ENCODE measurements at places on chromosomes 7 and 10.

- no peak for DNase-seq
Measured at GRCh38 chr10:102452672-102453340, 1.5 kb upstream of the C10orf95 start.

DNA sequence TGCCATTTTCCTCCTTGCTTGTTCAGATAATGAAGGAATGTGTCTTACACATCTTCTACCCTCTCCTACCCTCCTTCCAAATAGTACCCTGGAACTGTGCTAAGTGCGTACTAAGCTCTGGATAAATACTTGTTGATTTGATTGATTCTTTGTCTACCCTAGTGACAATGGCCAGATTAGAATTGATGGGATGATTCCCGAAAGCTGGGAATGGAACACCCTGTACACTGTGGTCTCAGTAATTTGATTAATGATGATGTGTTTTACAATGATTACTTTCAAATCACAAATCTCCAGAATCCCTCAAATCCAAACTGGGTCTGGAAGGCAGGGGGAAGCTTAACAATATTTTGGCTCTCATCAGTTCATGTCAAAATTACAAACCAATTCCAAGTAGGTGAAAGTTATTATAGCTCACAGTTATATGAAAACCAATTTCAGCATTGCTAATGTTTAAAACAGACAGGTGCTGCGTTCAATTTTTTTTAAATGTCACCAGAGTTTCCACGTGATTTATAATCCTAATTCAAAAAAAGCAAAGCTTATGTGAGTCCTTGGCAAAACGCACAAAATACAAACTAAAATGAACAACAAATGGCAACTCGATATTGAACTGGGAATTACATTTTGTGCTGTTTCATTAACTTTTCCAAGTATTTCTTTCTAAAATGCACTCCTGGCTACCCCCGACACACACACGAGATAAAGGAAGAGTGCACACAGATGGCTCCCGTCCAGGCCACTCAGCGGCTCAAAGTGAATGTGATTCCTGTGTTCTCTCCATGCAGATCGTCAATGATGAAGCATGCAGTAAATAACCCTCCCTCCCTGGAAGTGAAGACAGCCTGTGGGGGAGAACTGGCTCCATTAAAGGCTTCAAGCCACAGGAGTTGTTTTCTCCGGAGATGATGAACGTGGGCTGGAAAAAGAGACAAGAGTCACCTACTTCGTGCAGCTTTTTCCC is 21.7 kb upstream of the ADRB1 start:
- no peak for DNase-seq

DNA sequence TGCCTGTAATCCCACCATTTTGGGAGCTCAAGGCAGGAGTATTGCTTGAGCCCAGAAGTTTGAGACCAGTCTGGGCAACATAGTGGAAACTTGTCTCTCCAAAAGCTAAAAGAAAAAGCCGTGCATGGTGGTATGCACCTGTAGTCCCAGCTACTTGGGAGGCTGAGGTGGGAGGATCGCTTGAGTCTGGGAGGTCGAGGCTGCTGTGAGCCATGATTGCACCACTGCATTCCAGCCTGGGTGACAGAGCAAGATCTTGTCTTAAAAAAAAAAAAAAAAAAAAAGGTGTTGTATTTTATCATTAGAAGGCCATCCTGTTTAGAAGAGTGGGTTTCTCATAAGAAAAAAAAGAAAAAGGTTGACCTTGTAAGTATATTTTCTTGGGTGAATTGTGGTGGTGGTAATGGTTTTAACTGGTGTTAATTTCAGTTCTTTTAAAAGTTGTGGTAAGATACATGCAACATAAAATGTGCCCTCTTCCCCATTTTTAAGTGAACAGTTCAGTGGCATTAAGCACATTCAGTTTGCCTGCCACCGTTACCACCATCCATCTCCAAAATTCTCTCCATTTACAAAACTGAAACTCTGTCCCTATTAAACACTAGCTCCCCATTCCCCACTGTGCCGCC is 34.7 kb downstream of the GRIFIN start:
- no peak for DNase-seq

- no peak for DNase-seq
Measured at GRCh38 chr7:2182461-2182860, 50.3 kb downstream of the MAD1L1 start.

DNA sequence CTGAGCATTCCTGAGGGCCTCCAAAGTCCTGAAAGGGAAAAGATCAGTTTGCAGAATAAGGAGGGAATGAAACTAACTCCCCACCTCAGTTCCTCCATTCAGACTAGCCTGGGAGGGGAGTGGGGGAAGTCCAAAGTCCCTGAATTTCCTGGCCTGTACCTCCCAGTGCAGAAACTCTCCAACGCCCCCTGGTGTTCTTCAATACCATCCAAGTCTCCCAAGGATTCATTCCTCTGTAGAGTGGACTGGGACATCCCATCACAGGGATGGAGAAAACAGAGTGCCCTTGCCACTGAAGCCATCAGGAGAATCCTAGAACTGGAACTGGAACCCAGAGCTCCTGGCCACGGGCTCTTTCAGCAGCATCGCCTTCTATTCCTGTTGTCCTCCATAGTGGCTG is 1.6 kb upstream of the COL13A1 start:
- no peak for DNase-seq

- DNase-seq, result no peak
Measured at GRCh38 chr7:31258391-31258790, 82.1 kb downstream of the NEUROD6 start.

DNA sequence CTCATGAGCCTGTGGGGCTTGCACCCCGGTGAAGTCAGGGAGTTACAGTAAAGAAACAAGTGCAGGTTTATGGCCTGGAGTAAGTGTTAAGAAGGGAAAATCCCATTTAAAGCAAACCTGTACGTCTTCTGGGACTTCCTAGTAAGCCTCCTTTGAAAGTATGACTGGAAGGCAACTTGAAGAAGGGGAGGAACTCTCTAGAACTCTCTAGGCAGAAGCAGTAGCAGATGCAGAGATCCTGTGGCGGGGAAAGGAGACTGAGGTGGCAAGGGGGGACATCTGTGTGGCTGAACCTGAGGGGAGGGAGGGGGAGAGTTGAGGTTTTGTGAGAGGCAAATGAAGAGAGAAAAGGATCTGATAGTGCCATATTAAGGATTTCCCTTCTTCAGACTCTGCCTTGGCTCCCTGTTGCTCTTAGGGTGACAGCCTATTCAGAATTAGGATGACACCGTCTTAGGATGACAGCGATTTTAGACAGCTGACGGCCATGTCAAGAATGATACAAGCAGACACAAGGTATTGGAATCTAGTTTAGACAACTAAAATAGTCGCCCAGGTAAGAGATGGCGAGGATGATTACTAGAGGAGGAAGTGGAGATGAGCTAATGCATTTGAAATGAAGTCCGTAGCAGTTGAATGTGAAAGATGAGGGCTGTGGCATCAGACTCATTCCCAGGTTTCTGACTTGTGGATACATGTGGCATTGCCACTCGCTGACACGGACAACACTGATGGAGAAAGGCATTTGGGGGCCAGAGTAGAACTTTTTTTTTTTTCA is 29.0 kb downstream of the CUL1 start:
- DNase-seq, result no peak

GRCh38 chr10:64313967-64314366 is 792.8 kb downstream of the REEP3 start:
- no peak for DNase-seq

DNA sequence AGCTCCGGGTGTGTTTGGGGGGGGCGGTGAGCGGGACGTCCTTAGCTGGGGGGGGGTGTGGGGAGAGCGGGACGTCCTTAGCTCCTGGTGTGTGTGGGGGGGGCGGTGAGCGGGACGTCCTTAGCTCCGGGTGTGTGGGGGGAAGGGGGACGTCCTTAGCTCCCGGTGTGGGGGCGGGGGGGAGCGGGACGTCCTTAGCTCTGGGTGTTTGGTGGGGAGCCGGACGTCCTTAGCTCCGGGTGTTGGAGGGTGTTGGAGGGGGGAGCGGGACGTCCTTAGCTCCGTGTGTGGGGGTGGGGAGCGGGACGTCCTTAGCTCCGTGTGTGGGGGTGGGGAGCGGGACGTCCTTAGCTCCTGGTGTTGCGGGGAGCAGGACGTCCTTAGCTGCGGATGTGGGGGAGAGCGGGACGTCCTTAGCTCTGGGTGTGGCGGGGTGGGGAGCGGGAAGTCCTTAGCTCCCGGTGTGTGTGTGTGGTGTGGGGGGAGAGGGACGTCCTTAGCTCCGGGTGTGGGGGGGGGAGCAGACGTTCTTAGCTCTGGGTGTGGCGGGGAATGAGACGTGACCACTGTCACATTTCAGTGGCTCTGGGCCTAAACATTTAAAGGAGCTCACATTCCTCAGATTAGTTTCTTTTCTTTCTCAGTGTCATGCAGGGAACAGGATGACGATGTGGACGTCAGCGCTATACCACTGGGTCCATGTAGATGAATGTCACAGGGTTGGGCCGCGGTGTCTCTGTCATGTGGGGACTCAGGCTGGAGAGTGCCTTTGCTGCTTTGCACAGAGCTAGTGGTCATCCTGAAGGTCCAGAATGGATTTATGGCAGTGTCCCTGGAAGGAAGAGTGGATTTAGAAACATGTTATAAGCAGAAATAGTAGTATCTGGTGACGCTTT is 7.5 kb downstream of the DYNC2I1 start:
- no peak for DNase-seq

DNA sequence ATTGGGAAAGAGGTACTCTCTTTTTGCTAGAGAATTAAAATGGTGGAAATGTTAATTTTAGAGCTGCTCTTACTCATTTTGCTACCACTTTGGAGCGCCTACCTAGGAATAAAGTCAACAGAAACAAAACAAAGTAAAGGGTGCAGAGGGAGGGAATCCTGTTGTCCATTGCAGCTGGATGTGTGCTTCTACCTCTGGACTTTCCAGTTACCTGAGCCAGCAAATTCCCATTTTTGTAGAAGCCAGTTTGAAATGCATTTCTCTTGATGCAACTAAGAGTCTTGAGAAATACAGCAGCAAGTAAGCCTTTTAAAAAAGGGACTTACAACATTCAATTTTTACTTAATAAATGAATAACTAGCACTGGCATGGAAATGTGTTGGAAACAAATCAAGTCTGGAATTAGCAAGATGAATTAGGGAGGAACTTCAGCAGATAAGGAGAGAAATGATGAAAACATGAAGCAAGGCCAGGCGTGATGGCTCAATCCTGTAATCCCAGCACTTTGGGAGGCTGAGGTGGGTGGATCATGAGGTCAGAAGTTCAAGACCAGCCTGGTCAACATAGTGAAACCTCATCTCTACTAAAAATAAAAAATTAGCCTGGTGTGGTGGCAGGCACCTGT is 113.5 kb upstream of the CTTNBP2 start:
- no peak for DNase-seq

GRCh38 chr10:48797830-48798229 is 113.2 kb downstream of the WDFY4 start:
- DNase-seq, result no peak

DNA sequence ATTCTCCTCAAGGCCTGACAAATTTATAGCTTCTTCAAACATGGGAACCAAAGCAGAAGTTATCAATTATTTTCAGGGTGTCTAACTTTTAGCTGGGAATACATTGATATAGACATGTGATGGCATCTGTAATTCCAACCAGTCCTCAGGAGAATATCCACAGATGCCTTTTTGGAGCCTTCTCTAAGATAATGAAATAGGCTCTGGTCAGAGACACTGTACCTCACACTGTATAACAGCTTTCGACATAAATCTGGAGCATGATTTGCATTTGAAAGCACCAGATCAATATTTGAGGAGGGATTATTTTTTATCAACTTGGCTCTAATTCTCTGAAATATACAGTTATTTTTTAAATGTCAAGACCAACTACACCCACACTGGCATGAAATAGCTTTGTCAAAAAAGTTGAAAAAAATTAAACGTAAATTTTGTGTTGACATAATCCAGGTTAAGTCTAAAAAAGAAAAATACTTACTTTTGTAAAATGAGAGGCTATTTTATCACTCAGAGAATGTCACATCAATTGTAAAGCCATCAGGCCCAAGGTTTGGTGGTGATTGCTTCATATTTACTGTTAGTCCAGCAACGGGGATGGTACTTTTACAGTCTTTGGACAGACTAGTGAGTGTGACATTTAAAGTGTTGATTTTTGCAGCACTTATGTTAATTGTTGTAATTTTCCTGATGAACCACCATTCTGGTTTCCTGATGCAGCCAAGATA is 177.0 kb upstream of the SP8 start:
- no peak for DNase-seq

DNA sequence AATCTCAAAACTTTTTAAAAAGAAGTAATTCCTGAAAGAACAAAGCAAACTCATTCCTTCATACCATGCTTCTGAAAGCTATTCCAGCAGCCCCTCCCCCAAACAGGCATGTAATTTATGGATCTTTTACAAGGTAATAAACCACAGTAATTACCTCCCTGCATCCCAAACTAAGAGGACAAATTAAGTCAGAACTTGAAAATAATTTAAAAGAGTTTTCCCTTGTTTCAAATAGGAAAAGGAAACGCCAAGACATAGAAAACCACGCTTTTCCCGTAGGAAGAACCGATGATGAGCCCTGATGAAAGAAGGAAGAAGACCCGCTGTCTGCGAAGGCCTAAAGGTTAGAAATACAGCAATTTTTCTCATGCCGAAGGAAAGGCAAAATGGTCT is 8.9 kb downstream of the HOXA4 start:
- DNase-seq, result no peak

DNA sequence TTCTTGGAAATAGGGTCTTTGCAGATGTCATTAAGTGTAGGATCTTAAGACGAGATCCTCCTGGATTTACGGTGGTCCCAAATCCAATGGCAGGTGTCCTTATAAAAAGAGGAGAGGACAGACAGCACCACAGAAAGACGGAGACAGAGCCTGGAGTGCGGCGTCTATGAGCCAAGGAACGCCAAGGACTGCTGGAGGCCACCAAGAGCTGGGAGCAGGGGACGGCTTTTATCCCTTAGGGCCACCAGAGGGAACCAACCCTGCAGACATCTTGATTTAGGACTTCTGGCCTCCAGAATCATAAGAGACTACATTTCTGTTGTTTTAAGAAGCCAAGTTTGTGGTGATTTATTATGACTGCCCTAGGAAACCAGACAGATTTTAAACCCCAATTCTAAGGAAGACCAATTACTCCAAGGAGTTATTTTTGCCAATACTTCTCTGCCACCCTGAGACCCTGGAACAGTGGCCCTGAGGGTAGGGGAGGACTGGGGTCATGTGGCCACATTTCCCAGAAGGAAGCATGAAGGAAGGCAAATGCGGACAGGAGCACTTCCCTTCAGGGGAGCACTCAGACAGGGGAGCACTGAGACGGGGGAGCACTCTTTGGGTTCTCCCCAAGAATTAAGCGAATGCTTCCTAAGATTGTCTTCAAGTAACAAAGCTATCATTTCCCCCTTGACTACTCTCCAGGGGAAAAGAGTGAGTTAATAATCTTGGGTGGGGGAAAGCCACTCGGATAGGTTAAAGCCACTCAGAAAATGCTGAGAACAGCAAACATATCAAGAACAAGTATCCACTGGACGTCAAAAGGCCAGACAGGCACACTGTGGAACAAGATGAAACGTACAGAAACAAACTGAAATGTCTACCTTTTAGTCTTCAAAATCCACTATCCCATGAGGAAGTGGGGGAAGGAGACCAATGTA is 67.5 kb downstream of the CHST15 start:
- no peak for DNase-seq

DNA sequence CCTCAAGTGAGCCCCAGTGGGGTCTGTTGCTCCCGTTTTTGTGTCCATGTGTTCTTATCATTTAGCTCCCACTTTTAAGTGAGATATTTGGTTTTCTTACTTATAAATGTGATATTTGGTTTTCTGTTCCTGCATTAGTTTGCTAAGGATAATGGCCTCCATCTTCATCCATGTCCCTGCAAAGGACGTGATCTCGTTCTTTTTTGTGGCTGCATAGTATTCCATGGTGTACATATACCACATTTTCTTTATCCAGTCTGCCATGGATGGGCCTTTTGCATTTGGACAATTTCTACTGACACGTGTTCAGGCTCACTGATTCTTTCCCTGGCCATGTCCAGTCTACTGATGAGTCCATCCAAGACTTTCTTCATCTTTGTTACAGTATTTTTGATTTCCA is 9.6 kb downstream of the SFXN2 start:
- DNase-seq, result no peak
